H1 (cell line): ENCODE measurements at places on chromosomes 12 and 14. TPM values are rescaled to one million over a fixed set of nuclear protein-coding genes. Genes with fewer than 3 reads are reported as not detected.

GRCh38 chr12:47273191-47273626 lies 193.4 kb upstream of the AMIGO2 start:
- no peak for DNase-seq

The PZP gene
- not detected in 2 replicates for total RNA-seq

GRCh38 chr14:31118892-31119291 lies 88.7 kb downstream of the HECTD1 start:
- DNase-seq = no peak

- DNase-seq = no peak
Measured at GRCh38 chr14:63499701-63500250, 43.4 kb downstream of the PPP2R5E start.

GRCh38 chr12:6264402-6265037 lies 46.0 kb upstream of the PLEKHG6 start:
- no peak for DNase-seq

- DNase-seq = no peak
Measured at GRCh38 chr12:75086091-75087038, 123.3 kb downstream of the KCNC2 start.

The SLC10A1 gene
- total RNA-seq = not detected in 2 replicates

DNA sequence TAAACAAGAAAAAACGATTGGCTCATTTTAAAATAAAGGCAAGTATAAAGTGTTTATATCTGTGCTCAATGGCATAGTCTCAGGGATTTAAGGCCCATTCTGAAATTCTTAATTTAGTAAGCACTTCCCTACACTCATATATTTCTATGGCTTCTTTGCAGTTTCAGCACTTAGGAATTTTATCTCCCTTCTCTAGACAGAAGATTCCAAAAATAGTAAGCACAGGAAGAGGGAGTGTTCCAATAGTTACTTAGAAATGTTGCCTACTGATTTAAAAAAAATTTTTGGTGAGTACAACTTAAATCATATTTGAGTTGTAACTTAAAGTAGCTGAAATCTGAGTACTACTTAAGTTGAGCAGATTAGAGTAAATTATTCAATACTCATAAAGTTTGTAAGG lies 19.8 kb downstream of the INSM2 start:
- DNase-seq = no peak

The KCNMB4 gene
- 12.7 and 16.0 TPM in 2 replicates for total RNA-seq

GRCh38 chr12:96322720-96323119 lies 77.5 kb downstream of the CDK17 start:
- no peak for DNase-seq

DNA sequence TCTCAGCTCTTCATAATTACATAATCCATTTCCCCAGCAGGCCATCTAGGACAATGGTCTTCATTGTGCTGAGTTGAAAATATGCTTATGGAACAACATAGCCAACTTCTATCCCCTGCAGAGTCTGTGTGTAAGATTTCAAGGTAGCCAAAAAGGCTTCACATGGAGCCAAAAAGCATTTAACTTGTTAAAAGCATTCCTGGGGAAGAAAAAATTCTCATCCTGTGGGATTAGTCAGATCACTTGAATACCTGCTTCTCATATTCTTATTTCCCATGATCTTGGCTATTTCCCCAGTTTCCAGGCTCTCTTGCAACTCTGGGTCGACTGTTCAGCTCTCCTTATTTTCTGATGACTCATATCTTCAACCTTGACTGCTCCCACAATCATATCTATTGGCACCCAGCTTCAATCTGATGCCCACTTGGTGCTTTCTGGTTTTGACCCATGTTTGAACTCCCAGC lies 178.9 kb downstream of the KLHL28 start:
- no peak for DNase-seq

DNA sequence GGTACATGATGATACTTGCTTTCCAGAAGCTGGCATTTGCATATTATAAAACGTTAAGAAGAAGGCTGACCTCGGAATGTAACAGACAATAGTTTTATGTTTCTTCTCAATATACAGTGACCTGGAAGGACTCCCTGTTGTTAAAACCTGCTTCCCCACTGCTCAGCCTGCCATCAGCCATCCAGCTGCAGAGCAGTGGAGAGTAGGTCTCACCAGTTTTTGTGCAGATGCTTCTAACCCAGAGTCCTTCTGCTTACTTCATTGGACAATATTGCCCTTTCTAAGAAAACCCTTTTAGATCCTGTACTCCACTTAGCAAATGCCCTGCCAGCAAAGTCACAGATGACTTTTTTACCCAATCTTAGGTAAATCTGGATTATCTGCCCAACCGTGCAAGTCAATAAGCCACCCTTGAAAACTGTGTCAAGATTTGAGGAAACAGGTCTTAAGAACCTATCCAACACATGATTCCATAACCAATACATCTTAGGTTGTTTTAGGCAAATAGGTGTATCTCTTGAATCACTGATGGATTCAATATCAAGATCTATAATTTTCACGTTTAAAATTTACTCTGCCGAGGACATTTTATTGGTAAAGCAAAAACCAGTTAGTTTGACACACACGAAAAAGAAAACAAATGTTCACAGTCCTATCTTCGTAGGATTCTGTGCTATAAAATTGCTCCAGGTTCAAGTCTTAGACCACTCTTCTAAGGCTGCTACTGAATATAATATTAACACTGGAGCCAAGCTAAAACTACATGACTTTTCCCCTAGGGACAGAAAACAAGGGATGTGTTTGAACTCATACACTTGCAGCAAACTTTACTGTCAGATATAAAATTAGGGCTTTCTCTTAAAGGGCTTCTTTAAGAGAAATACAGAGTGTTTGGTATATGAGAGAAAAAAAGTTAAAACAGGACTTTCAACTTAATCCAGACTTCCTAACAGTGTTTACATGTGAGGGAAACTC lies 5.7 kb downstream of the PHLDA1 start:
- DNase-seq = no peak

DNA sequence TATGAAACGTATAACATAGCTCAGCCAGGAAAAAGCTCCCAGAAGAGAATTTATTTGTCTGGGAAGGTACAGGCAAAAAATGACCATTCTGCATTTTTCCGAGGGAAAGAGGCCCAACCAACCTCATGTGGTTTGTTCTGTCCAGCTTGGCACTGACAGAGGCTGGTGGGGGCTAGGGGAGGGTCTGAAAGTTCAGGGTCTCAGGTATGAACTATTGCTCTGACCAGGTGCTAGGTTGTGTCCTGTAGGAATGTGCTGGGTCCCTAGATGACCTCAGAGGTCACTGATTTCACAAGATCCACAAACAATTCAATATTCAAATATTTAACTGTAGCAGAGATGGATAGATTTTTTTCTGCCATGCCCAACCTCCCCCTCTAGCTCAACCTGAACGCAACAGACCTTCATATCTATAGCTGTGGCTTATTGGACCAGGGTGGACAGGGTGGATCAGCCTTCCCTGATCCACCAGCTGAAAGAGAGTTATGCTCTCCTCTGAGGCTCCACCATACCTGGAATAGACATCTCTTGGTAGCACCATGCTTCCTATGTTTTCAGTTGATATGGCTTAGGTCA lies 32.9 kb upstream of the IFT81 start:
- DNase-seq = no peak

- DNase-seq = no peak
Measured at GRCh38 chr14:81205639-81206038, 15.1 kb downstream of the GTF2A1 start.

The ZNF664 gene
- total RNA-seq = 41.7 and 51.4 TPM in 2 replicates

DNA sequence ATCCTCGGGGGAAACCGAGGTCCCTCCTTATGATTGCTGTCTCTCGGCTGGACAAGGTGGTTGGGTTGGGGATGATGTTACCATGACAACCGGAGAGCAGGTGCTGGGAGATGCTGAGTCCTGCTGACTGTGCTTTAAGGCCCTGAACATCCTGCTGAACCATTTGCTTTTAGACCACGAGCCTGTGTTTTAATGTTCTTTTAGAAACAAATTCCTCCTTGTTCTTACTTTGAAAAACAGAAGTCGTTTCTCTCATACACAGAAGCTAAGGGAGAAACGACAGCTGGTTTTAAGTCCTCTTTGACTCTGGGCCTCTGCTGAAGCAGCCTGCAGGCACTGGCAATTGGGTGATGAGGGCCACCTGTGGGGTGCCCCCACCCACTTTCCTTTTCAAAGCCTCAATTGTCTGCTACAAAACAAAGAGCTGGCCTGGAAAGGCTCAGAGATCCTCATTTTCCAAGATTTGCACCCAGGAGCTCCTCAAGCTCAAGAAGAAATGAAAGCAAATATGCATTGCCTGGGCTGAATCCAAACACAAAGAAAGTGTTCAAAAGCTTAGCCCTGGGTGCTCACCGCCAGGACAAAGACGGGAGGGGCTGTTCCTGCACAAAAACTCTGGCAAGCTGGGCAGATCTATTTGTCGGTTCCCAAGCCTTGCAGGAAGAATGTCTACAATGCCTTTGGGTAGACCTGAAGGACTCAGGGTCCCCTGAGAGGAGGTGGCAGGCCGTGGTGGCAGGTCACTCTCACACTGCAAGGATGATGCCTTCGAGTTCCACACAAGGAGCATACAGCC lies 90.0 kb upstream of the CLMN start:
- DNase-seq = no peak

DNA sequence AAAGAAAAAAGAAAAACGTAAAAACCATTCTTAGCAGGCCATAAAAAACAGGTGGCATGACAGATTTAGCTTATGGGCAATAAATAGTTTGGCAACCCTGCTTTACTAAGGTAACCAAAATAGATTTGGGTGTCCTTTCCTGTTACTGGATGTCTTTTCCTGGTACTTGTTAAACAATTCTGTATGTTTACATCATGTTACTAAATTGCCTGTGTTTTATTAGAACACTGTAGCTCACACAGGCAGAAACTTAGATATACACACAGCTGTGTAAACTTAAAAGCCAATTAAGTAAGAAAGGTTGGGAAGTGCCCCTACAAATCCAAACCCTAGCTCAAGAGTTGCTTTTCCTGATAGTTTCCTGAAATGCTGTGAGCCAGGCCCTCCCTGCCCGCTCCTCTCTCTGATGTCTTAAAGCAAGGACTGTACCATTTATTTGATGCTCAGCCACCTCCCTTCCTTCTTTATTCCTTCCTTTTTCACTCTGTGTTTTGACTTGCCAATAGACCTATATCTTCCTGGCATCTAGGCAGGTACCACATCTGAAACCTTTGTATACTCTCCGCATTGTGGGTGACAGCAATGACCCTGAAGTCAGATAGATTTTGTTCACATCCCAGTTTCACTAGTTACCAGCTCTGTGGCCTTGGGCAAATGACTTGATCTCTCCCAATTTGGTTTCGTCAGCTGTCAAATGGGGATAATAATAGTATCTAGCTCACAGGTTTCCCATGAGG lies 3.7 kb upstream of the CAMKK2 start:
- DNase-seq = no peak

The TMTC1 gene
- total RNA-seq = 19.8 and 20.8 TPM in 2 replicates

GRCh38 chr14:98908050-98908449 lies 363.9 kb downstream of the BCL11B start:
- DNase-seq = no peak

- DNase-seq = no peak
Measured at GRCh38 chr14:99125113-99125512, 146.9 kb downstream of the BCL11B start.

The HOXC5 gene
- total RNA-seq = not detected in 2 replicates

The SIX6 gene
- total RNA-seq = not detected in 2 replicates

DNA sequence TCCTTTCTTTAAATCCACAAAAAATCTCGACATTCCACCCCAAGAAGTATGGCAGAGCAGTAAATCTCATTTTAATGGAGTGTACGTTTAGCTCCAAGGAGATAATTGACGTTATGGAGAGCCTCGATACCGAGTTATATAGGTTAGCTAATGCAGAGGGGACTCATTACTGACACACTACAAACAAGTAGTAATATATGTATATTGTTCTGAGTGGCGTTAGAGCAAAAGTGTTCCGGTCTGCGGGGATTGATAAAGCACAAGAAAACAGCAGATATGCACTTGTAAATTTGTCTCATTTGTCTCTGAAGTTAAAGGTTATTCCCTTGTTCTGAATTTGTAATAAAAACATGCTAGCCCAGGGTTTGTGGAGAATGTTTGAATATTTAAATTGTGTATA lies 84.1 kb downstream of the BCL11B start:
- no peak for DNase-seq

The CRIP1 gene
- 1.2 and 2.4 TPM in 2 replicates for total RNA-seq

DNA sequence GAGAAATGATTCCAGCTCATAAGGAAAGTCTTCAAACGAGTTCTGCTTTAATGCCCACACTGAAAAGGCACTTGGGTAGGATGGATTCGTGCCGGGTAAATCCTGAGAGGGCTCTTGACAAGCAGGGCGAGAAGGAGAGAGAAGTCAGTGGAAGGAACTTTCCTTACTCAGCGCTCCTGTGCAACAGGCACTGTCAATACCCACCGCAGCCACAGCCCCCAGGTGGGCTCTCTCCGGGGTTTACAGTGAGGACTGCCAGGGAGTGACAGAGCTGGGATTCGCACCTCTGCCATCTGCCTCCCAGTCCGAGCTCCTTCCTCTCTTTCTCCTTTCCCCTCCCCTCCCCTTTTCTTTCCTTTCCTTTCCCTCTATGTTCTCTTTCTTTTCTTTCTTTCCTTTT lies 118.7 kb downstream of the BEGAIN start:
- no peak for DNase-seq

The CSRP2 gene
- 227 and 228 TPM in 2 replicates for total RNA-seq

The ASIC1 gene
- 1.9 and 2.4 TPM in 2 replicates for total RNA-seq

- peak; percentile 36 for DNase-seq
Measured at GRCh38 chr12:74111688-74112360, 425.8 kb upstream of the ATXN7L3B start.

DNA sequence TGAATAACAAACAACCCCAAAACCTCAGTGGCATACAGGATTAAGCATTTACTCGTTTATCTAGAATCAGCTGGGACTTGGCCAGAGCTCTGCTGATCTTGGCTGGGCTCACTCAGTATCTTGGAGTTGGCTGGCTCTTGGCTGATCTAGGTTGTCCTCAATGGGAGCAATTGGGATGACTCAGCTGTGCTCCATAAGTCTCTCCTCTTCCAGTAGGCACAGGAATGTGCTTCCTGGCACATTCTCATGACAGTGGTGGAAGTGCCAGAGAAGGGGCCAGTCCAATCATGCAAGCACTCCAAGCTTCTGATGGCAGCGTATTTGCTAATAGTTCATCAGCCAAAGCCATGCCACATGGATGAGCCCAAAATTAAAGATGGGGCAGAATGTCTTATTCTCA lies 41.7 kb upstream of the ANO4 start:
- no peak for DNase-seq

DNA sequence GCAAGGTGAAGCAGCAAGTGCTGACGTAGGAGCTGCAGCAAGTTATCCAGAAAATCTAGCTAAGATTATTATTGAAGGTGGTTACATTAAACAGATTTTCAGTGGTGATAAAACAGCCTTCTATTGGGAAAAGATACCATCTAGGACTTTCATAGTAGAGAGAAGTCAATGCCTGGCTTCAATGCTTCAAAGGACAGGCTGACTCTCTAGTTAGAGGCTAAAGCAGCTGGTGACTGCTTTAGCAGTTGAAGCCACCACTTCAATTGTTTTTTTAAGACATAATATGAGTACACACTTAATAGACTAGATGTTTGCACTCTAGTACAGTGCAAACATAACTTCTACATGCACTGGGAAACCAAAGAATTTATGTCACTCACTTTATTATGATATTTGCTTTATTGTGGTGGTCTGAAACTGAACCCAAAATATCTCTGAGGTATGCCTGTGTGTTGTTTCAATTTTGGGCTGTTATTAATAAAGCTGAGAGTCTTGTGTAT lies 1026.9 kb upstream of the FOXG1 start:
- no peak for DNase-seq
